ENCODE measurements at places on chromosomes 5 and 9.

- DNase-seq = no peak
These were observed 73.4 kb upstream of the NR4A3 start for GRCh38 chr9:99748266-99748665.

- no peak for DNase-seq
These were observed at the start of gene TRAF1 for GRCh38 chr9:120926397-120926928. Gene TRAF1 (minus strand): TSS chr9:120926796. CDS start chr9:120926075, 721 bp downstream.

DNA sequence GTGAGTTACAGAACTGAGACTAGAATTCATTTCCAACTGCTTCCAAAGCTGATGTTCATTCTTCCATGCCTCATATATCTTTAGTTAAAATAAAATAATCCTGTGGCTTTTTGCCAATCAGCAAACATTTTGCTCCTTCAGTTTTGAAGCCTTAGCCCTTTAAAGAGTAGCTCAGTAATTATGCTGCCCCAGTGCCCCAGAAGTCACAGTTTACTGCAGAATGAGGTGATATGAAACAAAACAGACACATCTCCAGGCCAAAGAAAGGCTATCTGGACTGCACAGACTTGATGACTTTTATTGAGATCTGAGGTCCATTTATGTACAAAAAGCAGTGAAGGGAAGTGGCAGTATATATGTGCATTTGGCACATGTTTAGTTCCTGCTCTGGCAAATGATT, 285.8 kb upstream of the ZNF462 start:
- DNase-seq = no peak

- no peak for DNase-seq
These were observed 120.7 kb upstream of the SPATA31C2 start for GRCh38 chr9:88259001-88259400.

DNA sequence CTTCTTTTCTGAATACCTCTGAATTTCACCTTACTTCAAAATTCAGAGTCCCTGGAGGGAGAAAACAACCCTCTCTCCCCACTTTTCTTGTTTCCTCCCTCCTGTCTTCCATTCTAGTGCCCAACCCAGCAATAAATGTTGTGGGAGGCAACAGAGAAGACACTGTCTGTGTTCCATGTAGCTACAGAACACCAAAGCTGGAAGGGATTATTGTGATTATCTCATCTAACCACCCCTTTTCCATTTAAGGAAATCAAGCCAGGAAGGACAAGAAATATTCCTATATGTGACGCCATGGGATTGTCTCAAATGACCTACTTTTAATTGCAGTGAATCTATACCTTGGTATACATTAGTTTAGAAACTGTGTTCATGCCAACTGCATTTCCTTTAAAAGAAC, 476.6 kb upstream of the TNC start:
- no peak for DNase-seq

DNA sequence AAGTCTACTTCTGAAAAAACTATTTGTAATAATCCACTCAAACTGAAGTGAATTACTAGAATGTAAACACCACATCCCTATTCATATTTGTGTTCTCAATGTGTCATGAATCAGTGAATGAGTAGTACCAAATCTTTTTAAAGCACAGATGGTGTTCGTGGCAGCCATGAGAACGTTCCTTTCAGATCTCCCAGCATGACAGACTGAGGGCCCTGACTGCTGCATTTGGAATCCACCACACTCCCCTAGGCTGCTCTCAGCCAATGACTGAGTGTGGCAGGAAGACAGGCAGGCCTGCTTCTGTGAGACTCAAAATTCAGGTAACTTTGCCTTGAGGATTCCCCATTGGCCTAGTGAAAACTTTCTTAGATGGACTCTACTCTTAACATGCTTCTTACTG, 10.9 kb upstream of the JMY start:
- peak; percentile 47 for DNase-seq

DNA sequence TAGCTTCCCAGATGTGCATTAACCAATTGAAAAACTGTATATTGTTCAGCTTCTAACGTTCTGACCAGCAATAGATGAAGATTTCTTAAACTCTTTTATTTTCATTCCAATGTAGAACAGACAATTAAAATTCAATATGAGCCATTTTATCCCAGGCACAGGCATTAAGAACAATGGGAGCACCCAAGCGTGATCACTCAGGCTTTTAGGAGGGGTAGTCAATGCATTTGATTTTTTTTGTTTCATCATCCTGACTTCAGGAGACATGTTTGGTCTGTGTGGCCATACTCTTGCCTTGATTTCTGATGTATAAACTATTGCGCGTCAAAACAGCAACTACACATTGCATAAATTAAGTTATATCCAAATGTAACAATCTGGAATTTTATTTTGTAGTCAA, 653.0 kb upstream of the RORB start:
- no peak for DNase-seq

- no peak for DNase-seq
These were observed 127.5 kb upstream of the MTAP start for GRCh38 chr9:21674894-21675293.

GRCh38 chr5:171649075-171649401, 136.6 kb upstream of the SMIM23 start:
- DNase-seq = no peak

- DNase-seq = no peak
These were observed 486.6 kb downstream of the ARHGEF28 start for GRCh38 chr5:74112372-74113195.

DNA sequence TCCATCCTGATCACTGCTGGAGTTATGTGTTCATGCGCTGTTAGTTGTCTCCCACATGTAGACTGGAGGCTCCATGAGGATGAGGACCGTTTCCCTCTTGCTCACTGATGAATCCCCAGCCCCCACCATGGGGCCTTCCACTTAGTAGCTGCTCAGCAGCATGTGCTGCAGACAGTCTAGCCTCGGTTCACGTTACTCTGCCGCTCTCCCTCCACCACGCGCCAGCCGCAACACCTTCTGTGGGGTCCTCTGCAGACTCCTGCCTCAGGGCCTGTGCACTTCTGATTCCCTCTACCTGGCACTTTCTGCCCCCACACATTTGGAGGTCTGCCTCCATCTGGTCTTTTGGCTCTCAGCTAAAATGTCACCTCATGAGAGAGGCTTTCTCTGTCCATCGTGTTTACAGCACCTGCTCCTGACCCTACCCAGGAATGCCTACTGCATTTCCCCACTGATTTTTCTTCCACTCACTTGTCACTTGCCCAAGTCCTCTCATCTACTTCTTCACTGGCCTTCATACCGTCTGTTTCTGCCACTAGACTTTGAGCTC, 36.3 kb downstream of the STK10 start:
- DNase-seq = no peak

DNA sequence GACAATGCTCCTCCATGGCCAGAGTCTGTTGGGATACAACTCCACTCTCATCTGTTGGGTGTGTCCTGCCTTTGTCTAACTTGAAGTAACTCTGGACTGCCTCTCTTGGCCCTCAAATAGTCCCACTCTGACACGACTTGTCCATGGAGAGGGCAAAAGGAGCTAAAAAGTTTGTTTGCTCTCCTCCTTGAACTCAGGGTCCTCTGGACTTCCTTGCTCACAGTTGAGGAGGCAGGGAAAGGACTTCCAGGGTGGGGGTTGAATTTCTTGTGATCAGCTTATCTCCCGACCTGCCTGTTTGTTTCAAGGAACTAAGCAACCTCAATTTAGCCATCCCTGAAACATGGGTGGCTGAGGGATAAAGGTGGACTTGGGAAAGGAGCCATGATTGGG, 11.7 kb downstream of the DNAJB5 start:
- DNase-seq = no peak

GRCh38 chr5:161001604-161002003, 149.6 kb upstream of the ATP10B start:
- no peak for DNase-seq

DNA sequence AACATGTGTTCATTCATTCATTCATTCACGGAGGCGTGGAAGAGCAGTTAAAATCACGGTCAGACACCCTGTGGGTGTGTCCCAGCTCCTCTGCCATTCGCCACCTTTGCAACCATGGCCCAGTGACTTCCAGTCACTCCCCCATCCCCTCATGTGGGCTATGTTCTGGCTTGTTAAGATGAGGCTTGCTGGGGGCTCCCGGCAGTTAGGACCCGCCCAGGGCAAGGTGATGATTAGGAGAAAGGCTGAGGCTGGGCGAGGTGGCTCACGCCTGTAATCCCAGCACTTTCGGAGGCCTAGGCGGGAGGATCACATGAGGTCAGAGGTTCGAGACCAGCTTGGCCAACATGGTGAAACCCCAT, 24.9 kb upstream of the PTGES start:
- no peak for DNase-seq

GRCh38 chr5:58048185-58048925, 411.5 kb downstream of the PLK2 start:
- no peak for DNase-seq

DNA sequence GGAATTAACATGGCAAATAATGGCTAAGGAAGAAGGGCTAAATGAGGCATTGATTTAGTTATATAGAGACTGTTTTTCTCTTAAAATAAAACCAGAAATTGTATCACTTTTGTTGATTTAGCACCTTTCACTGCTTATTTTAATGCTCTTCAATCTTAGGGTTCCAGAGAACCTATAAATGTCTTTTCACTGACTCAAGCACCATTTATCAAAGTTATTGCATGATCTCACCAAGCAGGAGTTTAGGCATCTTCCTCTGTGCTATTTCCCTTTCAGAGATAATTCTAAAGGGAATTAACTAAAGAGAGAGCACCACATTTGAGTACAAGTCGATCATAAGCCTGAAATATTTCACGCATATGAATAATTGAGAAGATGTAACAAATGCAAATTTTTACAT, 357.1 kb downstream of the CDH18 start:
- DNase-seq = no peak

DNA sequence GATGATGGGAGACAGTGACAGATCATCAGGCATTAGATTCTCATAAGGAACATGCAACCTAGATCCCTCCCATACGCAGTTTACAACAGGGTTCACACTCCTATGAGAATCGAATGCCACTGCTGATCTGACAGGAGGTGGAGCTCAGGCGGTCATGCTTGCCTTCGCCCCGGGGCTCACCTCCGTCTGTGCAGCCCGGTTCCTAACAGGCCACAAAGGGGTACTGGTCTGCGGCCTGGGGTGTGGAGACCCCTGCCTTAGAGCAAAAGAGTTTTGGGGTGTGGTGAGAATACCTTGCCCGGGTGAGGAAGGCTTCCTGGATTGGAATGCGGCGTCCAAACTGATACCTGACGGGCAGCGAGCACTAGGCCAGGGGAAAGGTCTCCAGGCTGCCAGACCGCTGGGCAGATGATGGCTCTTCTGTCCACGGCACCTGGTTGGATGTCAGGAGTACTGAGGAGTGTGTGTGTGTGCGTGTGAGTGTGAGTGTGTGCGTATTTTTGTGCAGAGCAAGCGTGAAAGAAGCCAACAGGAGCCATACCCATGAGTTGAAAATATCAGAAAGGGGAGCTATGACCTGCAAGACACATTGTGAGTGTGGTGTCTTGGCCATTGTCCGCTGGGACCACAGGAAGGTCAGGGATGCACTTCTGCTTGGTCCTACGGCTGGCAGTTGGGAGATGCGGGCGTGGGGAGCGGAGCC, 55.4 kb downstream of the ACER2 start:
- no peak for DNase-seq

DNA sequence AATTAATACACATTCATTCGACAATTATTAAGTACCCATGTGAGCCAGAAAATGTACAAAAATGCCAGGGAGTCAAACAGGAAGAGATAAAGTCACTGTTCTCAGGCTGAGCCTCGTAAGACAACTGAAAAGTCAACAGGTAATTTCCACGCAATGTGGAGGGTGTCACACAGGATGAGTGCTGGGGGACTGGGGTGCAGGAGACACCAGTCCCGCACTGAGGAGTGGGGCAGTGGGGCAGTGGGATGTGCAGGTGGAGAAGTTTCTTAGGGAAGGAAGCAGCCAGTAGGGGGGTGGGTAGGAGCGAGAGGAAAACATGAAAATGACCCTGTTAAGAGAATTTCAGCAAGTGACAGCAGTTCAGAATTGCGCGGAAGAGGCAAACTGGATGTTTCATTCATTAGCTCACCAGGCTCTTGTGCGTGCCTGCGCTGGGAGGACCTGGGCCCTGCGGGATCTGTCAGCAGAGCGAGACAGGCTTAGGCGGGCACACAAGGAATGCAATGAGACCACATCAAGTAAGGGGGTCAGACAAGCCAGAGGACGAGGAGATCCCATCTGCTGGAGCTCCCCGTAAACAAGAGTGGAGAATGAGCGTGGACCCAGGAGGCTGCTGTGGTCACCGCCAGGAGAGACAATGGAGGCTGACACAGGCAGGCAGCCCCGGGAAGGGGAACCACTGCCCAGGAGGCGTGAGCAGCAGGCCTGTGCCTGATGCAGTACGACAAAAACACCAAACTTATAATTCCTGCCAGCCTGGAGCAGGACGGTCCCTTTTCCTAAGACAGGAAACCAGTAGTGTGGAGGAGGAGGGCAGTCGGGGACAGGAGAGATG, 21.0 kb downstream of the CAMSAP1 start:
- no peak for DNase-seq

DNA sequence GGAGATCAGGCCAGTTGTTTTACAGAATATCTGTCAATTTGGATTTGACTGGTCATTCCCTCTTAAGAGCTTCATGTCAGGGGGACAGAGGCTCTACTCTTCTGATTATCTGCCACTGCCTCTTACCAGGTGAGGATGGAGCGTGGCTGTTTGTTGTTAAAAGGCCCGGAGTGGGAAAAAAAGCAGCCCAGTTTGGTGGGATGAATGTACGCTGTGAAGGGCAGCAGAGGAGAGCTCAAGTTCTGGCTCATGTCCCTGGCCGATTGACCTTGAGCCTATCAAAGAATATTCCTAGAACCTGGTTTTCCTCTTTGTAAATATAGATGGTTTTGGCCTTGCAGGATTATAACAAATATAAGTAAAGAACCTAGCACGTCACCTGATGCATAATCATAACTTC, 16.3 kb upstream of the SHB start:
- DNase-seq = no peak

GRCh38 chr5:36724467-36725332, 118.3 kb downstream of the SLC1A3 start:
- peak; percentile 5 for DNase-seq

- DNase-seq = no peak
These were observed 27.8 kb downstream of the CSF1R start for GRCh38 chr5:150058480-150059126.

DNA sequence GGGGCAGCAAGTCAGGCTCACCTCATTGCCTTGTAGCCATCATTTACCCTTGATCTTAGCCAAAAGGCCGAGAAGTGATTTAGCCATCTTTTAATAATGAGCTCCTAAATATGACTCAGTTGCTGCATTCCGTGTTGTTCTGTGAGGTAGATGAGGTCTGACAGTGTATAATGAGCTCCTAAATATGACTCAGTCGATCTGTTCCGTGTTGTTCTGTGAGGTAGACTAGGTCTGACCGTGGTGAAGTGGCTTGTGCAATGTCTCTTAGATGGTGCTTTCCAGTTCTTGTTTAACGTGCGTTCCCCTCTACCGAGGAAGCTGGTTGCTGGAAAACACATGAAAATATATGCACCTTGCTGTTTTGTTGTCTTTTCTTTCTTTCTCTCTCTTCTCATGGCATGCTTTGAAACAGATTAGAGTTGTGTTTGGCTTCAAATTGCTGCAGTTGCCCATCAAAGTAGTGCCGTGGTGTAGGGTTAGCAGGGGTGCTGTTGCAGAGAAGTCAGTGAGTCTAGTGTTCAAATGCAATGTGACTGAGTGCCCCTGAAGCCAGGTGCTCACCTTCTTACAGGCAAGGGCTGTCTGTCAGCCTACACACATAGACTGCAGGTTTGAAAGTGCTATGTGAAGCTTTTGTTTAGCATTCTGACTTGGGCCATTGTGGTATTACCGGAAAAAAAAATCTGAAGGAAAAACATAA, 118.6 kb downstream of the KDM4C start:
- DNase-seq = no peak

GRCh38 chr5:138461343-138462125, 3.7 kb upstream of the EGR1 start:
- peak; percentile 26 for DNase-seq

GRCh38 chr5:178899289-178899688, 3.6 kb downstream of the ZFP2 start:
- no peak for DNase-seq
